ENCODE measurements at places on chromosomes 13 and 19.

GRCh38 chr13:21453387-21454081, 5.6 kb downstream of the ZDHHC20 start:
- no peak for DNase-seq

DNA sequence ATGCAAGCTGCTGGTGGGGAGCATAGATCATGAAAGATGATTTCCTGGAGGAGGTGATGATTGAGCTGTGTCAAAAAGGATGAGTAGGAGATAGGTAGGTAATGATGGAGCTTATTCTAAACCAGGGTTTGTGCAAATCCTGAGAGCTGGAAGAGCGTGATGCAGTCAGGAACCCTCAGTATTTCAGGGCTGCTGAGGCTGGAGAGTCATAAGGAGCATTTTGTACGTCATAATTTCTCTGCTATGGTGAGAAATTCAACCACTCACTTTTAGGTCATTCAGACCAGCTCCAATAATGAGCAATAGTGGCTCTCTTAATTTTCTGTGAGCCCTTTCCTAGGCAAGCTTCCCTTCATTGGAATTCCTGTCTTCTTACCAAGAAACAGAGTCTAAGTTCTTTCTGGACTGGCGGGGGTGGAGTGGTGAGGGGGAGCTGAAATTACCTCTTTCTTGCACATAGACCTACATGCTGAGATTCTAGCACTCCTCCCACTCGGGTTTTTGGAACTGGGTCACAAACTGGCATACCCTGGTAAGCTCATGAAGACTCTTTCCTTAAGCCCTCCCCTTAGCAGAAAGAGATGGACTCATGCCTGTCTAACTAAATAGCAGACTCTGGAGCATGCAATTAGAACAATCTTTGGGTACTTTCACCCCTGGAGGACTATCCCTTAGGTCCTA, 62.2 kb upstream of the MYCBP2 start:
- no peak for DNase-seq

DNA sequence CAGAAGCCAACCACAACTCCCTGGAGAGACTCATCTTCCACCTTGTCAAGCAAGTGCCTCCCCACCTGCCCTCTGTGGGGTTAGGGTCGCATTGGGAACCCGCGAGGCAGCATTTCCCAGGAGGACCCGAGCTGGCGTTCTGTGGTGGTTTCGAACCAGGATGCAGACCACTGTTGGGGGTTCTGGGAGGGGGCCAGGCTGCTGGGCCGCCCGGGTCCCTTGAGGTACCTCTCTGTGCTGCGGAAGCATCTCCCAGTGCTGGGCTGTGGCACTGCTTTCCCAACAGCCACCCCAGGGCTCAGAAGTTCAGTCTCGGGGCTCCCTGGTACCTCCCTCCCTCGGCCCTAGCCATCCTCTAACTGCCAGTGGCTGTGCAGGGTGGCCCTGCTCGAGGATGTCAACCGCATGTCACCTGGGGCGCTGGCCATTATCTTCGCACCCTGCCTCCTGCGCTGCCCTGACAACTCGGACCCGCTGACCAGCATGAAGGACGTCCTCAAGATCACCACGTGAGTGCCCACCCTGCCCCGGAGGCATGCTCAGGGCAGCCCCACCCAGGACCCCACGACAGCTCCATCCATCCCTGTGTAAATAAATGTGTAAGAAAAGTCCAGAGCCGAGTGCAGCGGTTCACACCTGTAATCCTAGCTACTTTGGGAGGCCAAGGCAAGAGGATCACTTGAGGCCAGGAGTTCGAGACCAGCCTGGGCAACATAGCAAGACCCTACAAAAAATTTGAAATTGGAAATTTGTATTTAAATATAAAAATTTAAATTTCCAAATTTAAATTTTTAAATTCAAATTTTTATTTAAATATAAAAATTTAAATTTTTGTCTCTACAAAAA, 8.2 kb upstream of the USE1 start:
- DNase-seq: no peak

GRCh38 chr13:42649831-42650230, 75.9 kb downstream of the TNFSF11 start:
- DNase-seq: no peak

- DNase-seq: no peak
Observed at GRCh38 chr13:33052506-33053280, 36.5 kb downstream of the KL start.

- DNase-seq: no peak
Observed at GRCh38 chr19:1109032-1109551, 5.3 kb downstream of the GPX4 start.

Measured in esophagus squamous epithelium (tissue), 5 donors.